ENCODE measurements at places on chromosomes 5 and 9. TPM values are rescaled to one million over a fixed set of nuclear protein-coding genes. Genes with fewer than 3 reads are reported as not detected.

The SPAAR gene
- total RNA-seq = 0.49 TPM

- no peak overlapping the region for H3K4me3 ChIP-seq
- peaks cover 43% of the 10 kb centered on the region for H3K4me1 ChIP-seq
- H3K27me3 ChIP-seq = no peaks in the 10 kb centered on the region
- no peak for DNase-seq
Observed at GRCh38 chr5:32507738-32508434, 63.3 kb upstream of the ZFR start.

The MGAT1 gene
- total RNA-seq = 152 TPM

The SLC6A3 gene
- 0.49 TPM for total RNA-seq

DNA sequence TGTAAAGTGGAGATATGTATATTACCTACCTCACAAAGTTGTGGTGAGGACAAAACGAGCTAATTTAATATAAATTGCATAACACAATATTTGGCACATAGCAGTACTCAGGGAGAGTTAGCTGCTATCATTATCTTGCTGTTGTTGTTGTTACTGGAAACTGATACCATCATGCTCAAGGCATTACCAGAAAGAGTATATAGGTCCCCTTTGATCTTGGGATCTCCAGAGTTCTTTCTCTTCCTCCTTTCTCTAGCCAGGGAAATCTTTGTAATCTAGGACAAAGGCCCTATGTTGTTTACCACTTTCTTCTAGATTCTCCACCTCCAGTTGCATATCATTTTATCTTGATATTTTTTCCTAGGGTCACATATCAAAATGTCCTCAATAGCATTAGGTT, 114.8 kb upstream of the RASA1 start:
- no peak overlapping the region for H3K4me3 ChIP-seq
- H3K36me3 ChIP-seq = no peaks in the 10 kb centered on the region
- H3K27me3 ChIP-seq = no peaks in the 10 kb centered on the region
- no peak for DNase-seq
- H3K4me1 ChIP-seq = no peaks in the 10 kb centered on the region
- no peak overlapping the region for H3K27ac ChIP-seq

DNA sequence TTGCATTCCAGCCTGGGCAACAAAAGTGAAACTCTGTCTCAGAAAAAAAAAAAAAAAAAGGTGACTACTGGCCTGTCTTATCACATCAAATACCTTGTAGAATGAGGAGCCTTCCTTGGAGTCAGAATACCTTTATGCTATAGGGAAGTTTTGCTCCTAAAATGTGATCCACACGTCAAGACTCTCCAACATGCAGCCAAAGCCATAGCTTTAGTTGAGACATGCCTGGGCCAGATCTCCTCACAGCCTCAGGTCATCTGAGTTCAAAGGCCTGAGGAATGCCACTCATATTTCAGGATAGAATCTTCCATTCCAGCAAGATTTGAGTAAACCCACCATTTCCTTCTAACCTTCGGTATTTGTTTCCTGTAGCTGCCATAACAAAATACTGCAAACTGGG, 13.7 kb upstream of the SOWAHA start:
- no peaks in the 10 kb centered on the region for H3K27me3 ChIP-seq
- no peaks in the 10 kb centered on the region for H3K36me3 ChIP-seq
- no peak overlapping the region for H3K27ac ChIP-seq
- H3K4me3 ChIP-seq = no peak overlapping the region
- DNase-seq = no peak

GRCh38 chr5:89276566-89277305, 393.8 kb upstream of the MEF2C start:
- no peak for DNase-seq
- no peaks in the 10 kb centered on the region for H3K4me1 ChIP-seq
- H3K4me3 ChIP-seq = no peak overlapping the region
- no peak overlapping the region for H3K27ac ChIP-seq

GRCh38 chr5:37957218-37957617, 117.4 kb upstream of the GDNF start:
- H3K4me3 ChIP-seq = no peak overlapping the region
- H3K4me1 ChIP-seq = no peaks in the 10 kb centered on the region
- no peak overlapping the region for H3K27ac ChIP-seq
- H3K36me3 ChIP-seq = no peaks in the 10 kb centered on the region
- no peak for DNase-seq
- H3K27me3 ChIP-seq = no peaks in the 10 kb centered on the region

GRCh38 chr5:6469836-6470235, 21.2 kb downstream of the UBE2QL1 start:
- no peak for DNase-seq
- H3K27me3 ChIP-seq = no peaks in the 10 kb centered on the region
- no peak overlapping the region for H3K4me3 ChIP-seq
- no peak overlapping the region for H3K27ac ChIP-seq
- no peaks in the 10 kb centered on the region for H3K4me1 ChIP-seq
- no peaks in the 10 kb centered on the region for H3K36me3 ChIP-seq

DNA sequence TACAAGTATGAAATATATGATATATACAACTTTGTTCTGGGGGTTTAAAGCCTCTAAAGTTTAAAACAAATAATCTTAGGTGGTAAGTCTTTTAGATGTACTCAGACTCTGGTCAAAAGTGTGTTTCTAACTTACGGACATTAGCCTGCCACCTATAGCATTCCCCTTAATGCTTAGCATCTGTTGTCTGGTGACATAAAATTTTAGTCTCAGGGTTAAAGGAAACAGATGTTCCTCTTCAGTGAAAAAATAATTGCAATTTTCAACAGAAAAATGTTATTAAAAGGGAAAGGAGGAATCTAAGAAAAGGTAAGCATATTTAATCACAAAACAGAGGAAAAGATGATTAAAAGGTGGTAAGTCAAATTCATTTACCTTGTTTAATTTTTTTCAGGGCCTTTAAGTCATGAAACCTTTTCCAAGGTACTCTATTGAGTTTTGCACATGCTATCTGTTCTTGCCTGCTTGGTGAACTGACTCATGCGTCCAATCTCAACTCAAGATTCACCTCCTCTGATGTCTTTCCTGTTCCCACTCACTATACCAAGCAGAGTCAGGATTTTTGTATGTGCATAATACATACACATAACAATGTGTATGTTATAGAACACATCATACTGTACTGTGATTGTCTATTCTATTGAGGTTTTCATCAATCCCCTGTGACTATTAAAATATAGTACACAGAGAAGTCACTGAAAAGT, 7.9 kb downstream of the TMEM167A start:
- no peak for DNase-seq
- H3K36me3 ChIP-seq = no peaks in the 10 kb centered on the region
- H3K27me3 ChIP-seq = no peaks in the 10 kb centered on the region
- H3K4me3 ChIP-seq = no peak overlapping the region

The STPG3 gene
- not detected for total RNA-seq

DNA sequence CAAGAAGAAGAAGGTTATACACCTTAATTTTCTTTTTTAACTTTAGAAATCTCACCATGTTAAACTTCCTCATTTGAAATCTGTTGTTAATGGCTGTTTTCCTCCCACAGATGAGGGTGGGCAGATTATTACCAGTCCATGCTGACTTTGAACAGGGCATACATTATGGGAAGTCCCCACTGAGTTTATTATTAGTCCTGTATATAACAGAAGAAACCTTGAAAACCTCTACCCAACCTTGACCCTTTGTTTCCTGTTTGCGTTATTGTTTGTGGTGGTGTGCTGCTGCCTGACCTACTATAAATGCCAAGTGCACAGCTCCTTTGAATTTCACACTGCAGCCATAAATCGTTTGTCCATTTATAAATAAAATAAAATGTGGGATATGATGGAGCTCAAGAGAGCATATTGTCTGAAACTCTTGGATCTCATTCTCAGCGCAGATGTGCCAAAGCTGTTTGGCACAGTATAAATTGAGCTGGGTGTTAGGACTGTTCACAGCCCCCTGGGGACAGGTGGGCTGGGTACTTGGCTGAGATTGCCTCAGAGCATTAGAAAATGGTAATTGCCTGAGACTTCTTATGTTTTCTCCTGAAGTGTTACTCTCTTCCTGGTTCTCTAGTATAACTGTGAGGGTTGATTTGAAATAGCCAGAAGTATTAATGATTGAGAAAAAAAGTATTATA, 139.6 kb downstream of the SPATA31D1 start:
- H3K27me3 ChIP-seq = no peaks in the 10 kb centered on the region
- H3K4me3 ChIP-seq = no peak overlapping the region
- no peak for DNase-seq
- H3K27ac ChIP-seq = no peak overlapping the region

GRCh38 chr5:95132096-95132495, 152.8 kb downstream of the MCTP1 start:
- no peaks in the 10 kb centered on the region for H3K36me3 ChIP-seq
- H3K27ac ChIP-seq = no peak overlapping the region
- DNase-seq = no peak
- H3K4me1 ChIP-seq = no peaks in the 10 kb centered on the region
- H3K4me3 ChIP-seq = no peak overlapping the region
- no peaks in the 10 kb centered on the region for H3K27me3 ChIP-seq

- H3K27ac ChIP-seq = no peak overlapping the region
- H3K27me3 ChIP-seq = no peaks in the 10 kb centered on the region
- no peak for DNase-seq
- no peaks in the 10 kb centered on the region for H3K4me1 ChIP-seq
- H3K36me3 ChIP-seq = no peaks in the 10 kb centered on the region
Observed at GRCh38 chr9:100667448-100667847, 89.6 kb downstream of the CAVIN4 start.

GRCh38 chr5:174533751-174534241, 190.6 kb upstream of the MSX2 start:
- H3K27me3 ChIP-seq = no peaks in the 10 kb centered on the region
- DNase-seq = no peak
- H3K36me3 ChIP-seq = no peaks in the 10 kb centered on the region

The CCNI2 gene
- total RNA-seq = not detected

The SPATA31C1 gene
- total RNA-seq = not detected

- H3K27me3 ChIP-seq = no peaks in the 10 kb centered on the region
- no peaks in the 10 kb centered on the region for H3K36me3 ChIP-seq
- no peak for DNase-seq
- H3K4me1 ChIP-seq = peaks cover 14% of the 10 kb centered on the region
- H3K27ac ChIP-seq = no peak overlapping the region
Observed at GRCh38 chr9:92094655-92095054, 20.6 kb downstream of the SPTLC1 start.

- H3K27ac ChIP-seq = peak overlapping the region; percentile 52
- H3K27me3 ChIP-seq = no peaks in the 10 kb centered on the region
- peaks cover 53% of the 10 kb centered on the region for H3K4me1 ChIP-seq
- H3K36me3 ChIP-seq = no peaks in the 10 kb centered on the region
Observed at GRCh38 chr9:70076678-70077077, 33.0 kb downstream of the MAMDC2 start.

DNA sequence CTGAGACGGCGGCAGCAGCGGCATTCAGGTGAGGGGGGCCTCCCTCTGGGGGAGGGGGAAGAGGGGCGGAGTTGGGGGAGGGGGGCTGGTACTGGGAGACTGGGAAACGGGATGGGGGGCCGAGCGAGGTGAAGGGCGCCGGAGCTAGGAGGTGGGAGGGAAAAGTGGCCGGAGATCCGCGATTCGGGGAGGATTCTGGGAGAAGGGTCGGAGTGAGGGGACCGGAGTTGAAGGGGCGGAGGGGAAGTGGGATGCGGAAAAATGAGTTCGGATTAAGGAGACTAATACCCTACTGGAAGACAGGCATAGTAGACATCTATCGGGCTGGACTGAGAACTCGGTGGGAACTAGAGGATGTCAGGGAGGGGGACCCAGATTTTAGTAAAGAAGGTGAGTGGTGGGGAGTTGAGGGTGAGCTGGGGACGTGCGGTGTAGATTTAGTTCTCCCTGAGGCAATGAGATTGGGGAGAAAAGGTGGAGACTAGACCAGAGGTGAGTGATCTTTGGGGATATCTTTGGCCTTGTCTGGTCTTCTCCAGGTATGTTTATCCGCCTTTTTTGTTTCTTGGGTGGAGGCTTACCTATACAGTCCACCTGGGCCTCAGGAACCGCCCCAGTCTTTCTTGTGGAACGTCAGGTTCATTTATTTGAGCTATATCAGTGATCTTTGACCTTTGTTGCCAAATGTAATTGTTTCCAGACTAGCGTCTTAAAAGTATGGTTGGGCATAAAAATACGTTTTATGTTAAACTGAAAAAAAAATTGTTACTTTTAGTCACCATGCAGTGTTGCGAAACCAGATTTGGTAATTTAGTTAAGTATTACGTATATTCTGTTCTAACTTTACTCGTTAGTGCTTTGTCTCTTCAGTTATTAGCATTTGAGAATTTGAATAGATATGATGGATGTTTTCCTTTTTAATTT, 632 bp downstream of the UBAP1 start:
- H3K27ac ChIP-seq = peak overlapping the region; percentile 97
- peaks cover 19% of the 10 kb centered on the region for H3K4me1 ChIP-seq
- no peaks in the 10 kb centered on the region for H3K27me3 ChIP-seq
- no peak for DNase-seq
